ENCODE measurements at places on chromosomes 13 and 19. TPM values are rescaled to one million over a fixed set of nuclear protein-coding genes. Genes with fewer than 3 reads are reported as not detected.

The IFNL2 gene
- total RNA-seq, result not detected

The SLC10A2 gene
- not detected for total RNA-seq

The ZNF708 gene
- 13.1 TPM for total RNA-seq

GRCh38 chr13:99525967-99526366 is 24.7 kb downstream of the TM9SF2 start:
- no peak overlapping the region for H3K27ac ChIP-seq
- H3K36me3 ChIP-seq, result no peaks in the 10 kb centered on the region
- no peaks in the 10 kb centered on the region for H3K27me3 ChIP-seq
- H3K4me1 ChIP-seq, result no peaks in the 10 kb centered on the region
- DNase-seq, result no peak
- H3K4me3 ChIP-seq, result no peak overlapping the region

DNA sequence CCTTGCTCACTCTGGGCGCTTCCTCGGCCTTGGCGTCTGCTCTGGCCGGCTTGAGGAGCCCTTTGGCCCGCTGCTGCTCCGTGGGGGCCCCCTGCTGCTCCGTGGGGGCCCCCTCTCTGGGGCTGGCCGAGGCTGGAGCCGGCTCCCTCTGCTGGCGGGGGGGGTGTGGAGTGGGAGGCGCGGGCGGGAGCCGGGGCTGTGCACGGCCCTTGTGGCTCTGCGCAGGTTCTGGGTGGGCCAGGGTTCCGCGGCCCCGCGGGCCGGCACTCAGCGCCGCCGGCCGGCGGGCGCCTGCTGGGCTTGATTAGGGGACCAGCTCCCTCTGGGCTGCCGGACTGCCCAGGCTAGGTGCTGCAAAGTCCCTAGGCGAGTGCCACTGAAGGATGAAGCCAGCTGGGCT is 436.2 kb downstream of the SLITRK6 start:
- H3K27ac ChIP-seq, result no peak overlapping the region
- no peak overlapping the region for H3K4me3 ChIP-seq
- H3K27me3 ChIP-seq, result no peaks in the 10 kb centered on the region
- DNase-seq, result no peak

- no peak overlapping the region for H3K27ac ChIP-seq
- no peak overlapping the region for H3K4me3 ChIP-seq
- H3K4me1 ChIP-seq, result no peaks in the 10 kb centered on the region
- H3K27me3 ChIP-seq, result no peaks in the 10 kb centered on the region
- H3K36me3 ChIP-seq, result no peaks in the 10 kb centered on the region
These were observed 87.1 kb upstream of the STK24 start for GRCh38 chr13:98664047-98664446.

- H3K36me3 ChIP-seq, result no peaks in the 10 kb centered on the region
- H3K27ac ChIP-seq, result peak overlapping the region; percentile 98
- peak overlapping the region; percentile 95 for H3K4me3 ChIP-seq
These were observed 760 bp downstream of the ZNF91 start for GRCh38 chr19:23394511-23394910.

- no peak overlapping the region for H3K27ac ChIP-seq
- no peaks in the 10 kb centered on the region for H3K27me3 ChIP-seq
- H3K36me3 ChIP-seq, result no peaks in the 10 kb centered on the region
- H3K4me1 ChIP-seq, result no peaks in the 10 kb centered on the region
These were observed 30.0 kb upstream of the TPT1 start for GRCh38 chr13:45370922-45371406.

DNA sequence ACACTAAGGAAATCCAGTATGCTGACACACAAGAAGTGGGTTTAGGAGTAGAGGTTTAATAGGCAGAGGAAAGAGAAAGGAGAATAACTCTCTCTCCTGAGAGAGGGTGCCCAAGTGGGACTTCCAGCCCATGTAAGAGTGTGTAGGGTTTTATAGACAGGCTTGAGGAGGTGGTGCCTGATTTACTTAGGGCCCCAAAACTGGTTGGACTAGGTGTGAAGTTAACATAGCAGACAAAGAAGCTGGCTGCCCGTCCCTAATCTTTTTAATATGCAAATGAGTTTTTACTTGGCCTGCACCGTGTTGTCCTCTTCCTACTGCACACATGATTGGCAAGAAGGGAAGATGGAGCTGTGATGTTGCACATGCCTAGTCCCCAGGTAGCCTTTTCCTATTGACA is 752.5 kb upstream of the SLITRK5 start:
- H3K4me3 ChIP-seq, result no peak overlapping the region
- no peaks in the 10 kb centered on the region for H3K27me3 ChIP-seq
- no peaks in the 10 kb centered on the region for H3K4me1 ChIP-seq
- no peaks in the 10 kb centered on the region for H3K36me3 ChIP-seq
- no peak overlapping the region for H3K27ac ChIP-seq

DNA sequence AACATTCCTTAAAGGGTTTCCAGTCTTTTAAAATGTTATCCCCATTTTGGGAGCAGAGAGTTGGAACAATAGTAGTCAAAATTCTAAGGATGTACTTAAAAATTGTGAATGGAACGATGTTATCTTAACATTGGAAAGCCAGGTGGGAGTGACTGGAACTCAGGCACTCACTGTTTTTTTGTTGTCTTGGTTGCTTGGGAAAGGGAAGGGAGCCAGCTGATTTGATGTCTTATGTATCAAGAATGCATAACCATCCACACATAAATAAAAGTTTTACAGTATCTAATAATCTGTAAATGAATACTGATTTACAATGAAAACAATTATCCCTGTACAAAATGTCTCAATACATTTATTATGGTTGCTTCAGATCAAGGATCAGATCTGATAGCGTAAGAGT is 88.7 kb downstream of the SLC10A2 start:
- H3K27me3 ChIP-seq, result no peaks in the 10 kb centered on the region
- H3K27ac ChIP-seq, result peak overlapping the region; percentile 70
- no peaks in the 10 kb centered on the region for H3K4me1 ChIP-seq
- H3K4me3 ChIP-seq, result peak overlapping the region; percentile 51

DNA sequence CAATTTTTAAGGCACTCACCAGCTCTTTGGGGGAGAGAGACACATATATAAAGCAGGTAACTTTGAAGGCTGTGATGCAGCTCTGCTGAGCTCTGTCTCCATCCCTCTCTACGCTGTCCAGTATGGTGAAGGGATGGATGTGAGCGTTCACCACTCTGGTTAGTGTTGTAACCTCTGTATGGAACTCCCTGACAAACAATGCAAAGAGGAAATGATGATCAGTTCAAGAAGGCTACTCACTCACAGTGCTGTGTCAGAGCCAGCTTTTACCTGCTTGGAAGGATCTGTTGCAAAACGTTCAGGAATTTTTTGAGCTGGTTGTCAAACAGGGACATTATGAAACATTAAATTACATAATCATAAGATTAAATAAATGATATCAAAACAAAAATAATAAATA is 90.8 kb upstream of the SLC10A2 start:
- H3K27ac ChIP-seq, result no peak overlapping the region
- H3K4me3 ChIP-seq, result no peak overlapping the region
- H3K27me3 ChIP-seq, result no peaks in the 10 kb centered on the region
